ENCODE measurements at places on chromosomes 2 and 18. TPM values are rescaled to one million over a fixed set of nuclear protein-coding genes. Genes with fewer than 3 reads are reported as not detected.

The DYNAP gene
- total RNA-seq, result not detected

The PIKFYVE gene
- 53.1 TPM for total RNA-seq

The REG1B gene
- not detected for total RNA-seq

The TRIM43 gene
- total RNA-seq, result not detected

The DNAH6 gene
- 16.1 TPM for total RNA-seq

The TMEM198 gene
- 13.8 TPM for total RNA-seq

The HK2 gene
- 4.2 TPM for total RNA-seq

The AQP12A gene
- total RNA-seq, result not detected
